Cerebellar nuclear complex (tissue), 1 donor: ENCODE measurements at places on chromosomes 6 and 20.

DNA sequence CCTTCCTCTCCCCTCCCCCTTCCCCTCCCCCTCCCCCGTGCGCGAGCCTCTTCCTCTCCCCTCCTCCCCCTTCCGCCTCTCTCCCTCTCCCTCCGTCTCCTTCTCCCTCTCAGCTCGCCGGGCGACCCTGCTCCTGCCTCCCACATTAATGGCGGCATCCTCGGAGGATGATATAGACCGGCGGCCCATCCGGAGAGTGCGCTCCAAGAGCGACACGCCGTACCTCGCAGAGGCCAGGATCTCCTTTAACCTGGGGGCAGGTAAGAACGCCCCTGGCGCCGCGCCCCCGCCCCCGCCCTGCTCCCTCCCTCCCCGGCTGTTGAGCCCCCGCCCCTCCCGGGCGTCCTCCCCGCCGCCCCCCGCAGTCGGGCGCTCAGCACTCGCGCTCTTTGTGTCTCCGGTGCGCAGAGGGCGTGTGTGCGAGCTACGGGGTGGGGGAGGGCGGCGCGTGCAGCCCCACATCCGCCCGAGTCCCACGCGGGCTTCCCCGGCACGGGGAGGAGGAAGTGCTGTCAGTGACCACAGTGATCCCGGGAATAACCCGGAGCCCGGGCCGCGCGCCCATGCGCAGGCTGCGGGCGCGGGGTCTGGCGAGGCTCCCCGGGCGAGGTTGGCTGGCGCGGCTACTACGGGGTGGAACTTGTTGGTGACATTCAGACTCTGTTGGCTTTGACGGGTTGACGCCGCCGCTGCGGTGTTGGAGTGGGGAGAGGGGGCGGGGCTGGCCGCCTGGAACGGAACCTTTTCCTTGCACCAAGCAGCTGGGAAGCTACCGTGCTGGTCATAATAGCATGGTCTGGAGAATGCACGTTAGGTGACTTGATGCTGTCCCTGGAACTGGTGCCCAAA, 33.2 kb downstream of the PHACTR1 start:
- DNase-seq = no peak

DNA sequence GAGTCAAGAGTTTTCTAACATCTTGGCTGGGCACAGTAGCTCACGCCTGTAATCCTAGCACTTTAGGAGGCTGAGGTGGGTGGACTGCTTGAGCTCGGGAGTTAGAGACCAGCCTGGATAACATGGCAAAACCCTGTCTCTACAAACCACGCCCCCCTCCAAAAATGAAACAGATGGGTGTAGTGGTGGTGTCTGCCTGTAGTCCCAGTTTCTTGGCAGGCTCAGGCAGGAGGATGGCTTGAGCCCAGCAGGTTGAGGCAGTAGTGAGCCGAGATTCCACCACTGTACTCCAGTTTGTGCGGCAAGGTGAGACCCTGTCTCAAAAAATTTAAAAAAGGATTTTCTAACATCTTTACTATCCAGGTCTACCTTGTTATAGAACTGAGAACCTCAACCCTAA, 22.0 kb downstream of the FAM8A1 start:
- DNase-seq = no peak

GRCh38 chr6:2611092-2611491, 139.6 kb downstream of the MYLK4 start:
- no peak for DNase-seq

GRCh38 chr6:90691823-90692222, 105.0 kb upstream of the MAP3K7 start:
- DNase-seq = no peak

DNA sequence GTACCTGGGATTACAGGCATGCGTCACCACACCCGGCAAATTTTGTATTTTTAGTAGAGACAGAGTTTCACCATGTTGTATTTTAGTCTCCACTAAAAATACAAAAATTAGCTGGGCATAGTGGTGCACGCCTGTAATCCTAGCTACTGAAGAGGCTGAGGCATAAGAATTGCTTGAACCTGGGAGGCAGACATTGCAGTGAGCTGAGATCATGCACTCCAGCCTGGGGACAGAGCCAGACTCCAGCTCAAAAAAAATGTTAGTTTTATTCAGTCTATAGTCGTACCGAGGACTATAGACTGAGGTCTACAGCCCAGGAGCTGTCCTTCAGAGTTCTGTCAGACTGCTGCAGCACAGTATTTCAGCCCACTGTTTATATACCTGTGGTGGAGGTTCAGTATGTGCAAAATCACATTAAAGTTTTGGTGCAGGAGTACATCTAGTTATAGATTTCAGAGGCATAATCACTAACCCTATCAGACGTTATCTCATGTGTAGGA, 3.6 kb upstream of the CASP8AP2 start:
- no peak for DNase-seq

- DNase-seq = no peak
These were observed 27.2 kb upstream of the EFHC1 start for GRCh38 chr6:52392944-52393343.

DNA sequence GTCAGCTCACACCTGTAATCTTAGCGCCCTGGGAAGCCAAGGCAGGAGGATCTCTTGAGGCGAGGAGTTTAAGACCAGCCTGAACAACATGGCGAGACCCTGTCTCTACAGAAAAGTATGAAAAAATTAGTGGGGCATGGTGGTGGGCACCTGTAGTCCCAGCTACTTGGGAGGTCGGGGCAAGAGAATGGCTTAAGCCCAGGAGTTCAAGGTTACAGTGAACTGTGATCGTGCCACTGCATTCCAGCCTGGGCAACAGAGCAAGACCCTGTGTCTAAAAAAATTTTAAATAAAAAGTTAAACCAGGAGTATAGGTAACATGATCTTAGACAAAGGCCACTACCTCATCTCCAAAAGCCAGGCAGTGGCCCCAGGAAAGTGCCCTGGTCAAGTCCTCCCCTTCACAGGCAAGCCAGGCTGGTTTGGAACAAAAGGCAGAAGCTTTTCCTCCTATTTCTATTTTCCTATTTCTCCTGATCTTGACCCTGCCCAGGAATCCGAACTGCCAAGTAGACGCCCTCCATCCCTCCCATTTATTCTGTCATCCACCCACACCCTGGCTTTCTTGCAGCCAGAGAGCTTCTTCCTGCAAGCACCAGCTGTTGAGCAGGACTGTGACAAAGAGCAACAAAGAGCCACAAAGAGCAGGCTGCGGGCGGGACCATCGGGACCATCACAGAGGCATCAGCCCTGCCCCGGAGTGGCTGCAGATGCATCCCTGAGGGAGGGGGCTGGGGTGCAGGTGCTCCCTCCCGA, 149.9 kb upstream of the AFDN start:
- no peak for DNase-seq

GRCh38 chr6:127420556-127420955, 38.6 kb downstream of the KIAA0408 start:
- DNase-seq = no peak

GRCh38 chr6:157964100-157964499, 17.6 kb upstream of the SYNJ2 start:
- no peak for DNase-seq

- no peak for DNase-seq
These were observed 14.5 kb downstream of the ZNF76 start for GRCh38 chr6:35273822-35274559.
